ENCODE measurements at places on chromosomes 16 and 17.

DNA sequence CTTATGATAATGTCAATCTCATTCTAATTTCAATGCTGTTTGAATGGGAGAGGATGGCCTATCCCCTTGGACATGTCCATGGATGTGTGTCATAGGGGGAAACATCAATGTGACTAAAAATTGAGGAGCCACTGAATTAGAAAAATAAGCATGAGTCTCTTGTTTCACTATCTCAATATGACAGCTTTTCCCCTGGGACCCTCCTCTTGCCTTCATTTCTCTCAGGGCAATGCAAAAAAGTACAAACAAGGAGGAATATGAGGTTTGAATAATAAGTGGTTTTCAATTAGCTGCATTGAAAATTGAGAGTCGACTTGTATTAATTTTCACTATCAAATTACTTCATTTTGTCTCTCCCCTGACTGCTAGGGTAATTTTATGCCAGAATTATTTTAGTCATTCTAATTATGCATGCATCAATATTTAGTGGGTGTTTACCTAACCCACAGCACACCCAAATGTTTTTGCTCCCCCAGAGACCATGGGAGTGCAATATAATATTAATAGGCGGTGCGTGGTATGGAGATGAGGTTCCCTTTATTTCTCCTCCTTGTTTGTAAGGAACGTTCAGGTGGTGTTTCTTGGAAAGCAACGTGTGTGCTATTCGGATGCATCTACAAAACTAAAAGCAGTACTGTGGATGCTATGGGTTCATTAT, 6.8 kb upstream of the SDR42E1 start:
- DNase-seq, result no peak

DNA sequence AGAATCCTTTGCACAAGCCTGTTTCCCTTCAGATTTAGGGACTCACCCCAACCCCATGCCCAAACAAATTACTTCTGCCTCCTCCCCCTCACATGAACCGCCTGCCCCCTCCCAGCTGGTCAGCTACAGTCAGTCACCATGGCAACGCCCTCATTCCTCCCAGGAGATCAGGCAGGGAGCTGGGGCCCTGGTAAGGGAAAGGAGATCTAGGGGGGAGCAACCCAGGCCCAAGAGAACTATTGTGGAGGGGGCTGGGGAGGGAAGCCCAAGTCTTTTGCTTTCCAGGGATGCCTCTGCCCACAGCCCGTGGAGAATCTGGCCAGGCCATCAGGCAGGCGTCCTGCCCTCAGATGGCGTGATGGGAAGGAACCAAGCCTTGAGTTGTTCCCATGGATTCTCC, 2.8 kb downstream of the FAM171A2 start:
- DNase-seq, result no peak

GRCh38 chr16:4661661-4662060, 31.7 kb upstream of the NUDT16L1 start:
- no peak for DNase-seq

GRCh38 chr16:58842746-58843145, 108.6 kb upstream of the GOT2 start:
- no peak for DNase-seq

DNA sequence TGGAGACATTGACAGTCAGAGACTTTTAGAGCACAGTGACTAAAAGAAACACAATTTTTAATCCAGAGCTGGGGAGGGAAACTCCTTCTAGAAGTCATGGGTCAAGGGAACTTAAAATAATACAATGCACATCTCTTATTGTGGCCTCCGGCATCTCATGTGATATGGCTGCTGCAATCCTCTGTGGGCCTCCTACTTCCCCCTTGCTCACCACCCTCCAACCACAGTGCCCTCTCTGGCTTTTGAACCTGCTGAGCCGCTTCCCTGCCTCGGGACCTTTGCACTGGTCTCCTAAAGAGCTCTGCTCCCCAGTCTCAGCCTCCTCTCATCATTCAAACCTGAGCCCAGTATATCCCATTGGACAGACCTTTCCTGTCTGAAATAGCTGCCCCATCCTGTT, 47.6 kb downstream of the HS3ST2 start:
- DNase-seq, result no peak

DNA sequence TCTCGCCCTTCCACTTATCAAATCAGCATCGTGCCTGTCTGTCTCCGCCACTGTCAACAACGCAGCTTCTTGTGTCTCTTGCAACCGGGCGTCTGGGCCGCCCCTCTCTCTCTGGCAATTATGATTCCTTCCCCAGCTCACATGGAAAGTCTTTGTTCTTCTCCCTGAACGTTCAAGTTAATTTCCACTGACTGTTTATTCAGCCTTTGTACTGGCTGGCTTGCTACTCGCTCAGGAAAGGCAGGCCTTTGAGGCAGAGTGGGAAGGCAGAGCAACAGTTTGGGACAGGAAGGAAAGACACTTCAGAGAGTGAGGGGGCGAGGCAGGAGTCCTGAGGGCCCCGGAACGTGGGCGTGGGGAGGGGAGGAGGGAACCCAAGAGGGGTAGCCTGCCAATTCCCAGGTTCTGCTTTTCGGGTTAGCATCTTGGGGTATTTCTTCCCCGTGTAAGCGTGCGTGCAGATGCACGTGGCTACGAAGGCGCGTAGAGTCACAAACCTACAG, 50.8 kb downstream of the AKAP1 start:
- DNase-seq, result no peak

DNA sequence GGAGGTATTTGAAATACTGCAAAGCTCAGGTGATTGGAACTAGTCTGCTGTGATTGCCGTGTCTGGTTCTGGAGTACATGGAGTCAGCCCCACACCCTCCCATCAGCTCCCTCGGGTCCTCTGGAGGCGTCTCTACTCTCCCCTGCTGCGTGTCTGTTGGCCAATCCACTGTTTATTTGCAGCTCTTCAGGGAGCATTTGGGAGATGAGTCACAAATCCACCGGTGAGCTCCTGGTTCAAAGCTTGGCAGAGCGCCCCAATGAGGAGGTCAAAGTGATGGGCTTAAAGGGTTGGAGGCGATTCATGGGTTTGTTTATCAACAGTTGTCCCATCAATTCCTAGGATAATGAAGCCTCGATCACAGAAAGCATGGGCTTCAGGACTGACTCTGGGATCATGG, 14.6 kb downstream of the CALB2 start:
- DNase-seq, result no peak

DNA sequence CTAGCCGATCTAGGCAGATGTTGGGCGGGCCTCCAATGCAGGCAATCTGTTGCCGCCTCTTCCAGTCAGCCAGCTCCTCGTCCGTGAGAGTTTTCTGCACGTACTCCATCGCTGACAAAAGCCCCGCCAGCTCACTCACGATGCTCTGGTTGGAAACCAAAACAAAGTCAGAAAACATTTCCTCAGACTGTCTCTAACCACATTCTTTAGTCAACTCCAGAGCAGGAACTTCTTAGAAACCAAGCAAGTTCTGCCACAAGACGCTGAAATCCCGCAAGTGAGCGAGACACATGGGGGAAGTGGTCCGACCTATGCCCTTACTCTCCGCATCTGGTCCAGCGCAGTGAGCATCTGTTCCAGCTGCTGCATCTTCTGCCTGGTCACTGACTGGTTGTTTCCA, 49.1 kb downstream of the STAT5A start:
- peak; percentile 50 for DNase-seq

GRCh38 chr17:29761040-29761761, 138.5 kb upstream of the CORO6 start:
- peak; percentile 52 for DNase-seq

DNA sequence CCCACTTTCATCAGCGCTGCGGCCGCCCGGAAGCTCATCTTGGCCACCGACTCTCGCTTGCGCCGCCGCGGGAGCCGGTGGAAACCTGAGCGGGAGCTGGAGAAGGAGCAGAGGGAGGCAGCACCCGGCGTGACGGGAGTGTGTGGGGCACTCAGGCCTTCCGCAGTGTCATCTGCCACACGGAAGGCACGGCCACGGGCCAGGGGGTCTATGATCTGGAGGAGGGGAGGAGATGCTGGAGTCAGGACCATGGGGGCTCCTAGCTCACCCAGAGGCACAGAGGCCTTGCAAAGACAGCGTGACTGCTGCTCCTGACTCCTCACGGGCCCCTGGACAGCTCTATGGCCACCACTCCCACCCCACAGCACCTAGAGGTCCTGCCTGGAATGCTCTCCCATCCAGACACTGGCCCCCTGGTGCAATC, 9.4 kb downstream of the SNRNP25 start:
- no peak for DNase-seq

- DNase-seq, result no peak
Measured at GRCh38 chr17:43531955-43532354, 14.2 kb downstream of the ETV4 start.

DNA sequence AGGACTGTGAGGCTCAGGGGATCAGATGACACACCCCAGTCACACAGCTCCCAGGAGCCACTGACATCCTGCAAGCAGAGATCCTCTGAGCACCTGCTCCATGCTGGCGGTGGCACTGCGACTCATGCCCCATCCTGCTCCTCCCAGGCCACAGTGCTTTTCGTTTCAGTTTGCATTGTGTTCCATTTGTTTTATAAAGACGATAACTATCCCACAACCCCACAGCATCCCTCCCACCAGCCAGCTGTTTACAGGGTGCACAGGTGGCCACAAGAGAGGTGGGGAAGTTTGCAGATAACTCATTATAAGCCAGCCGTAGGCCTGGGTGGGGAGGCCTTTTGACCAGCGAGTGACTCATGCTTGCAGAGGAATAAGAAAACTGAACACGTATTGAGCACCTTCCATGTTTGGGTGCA, 28.2 kb downstream of the BCO1 start:
- DNase-seq, result no peak

DNA sequence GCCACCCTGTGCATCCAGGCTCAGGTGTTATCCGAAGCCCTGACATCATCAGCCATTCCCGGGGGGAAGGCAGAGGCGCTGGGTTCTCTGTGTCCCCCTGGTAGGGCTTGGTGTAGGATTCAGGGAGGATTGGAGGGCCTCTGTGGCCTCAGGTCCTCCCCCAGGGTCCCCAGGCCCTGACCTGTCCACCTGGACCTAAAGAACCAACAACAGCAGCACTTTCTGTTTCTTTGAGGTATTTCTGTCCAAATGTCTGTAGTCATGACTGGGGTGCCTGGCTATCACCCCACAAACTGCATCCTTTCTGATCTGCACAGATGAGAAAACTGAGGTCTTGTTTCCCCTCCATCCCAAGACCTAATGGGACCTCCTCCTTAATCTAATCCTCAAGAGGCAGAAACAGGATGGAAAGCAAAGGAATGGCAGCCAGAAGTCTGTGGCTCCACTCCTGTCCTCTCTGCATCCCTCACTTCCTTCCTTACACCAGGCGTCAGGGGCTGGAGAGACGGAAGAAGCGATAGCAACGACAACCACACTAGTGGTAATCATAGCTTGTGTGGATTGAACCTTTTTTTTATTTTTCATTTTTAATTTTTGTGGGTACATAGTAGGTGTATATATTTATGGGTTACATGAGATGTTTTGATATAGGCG, 11.8 kb downstream of the NLRC5 start:
- no peak for DNase-seq

- DNase-seq, result no peak
Measured at GRCh38 chr16:19338335-19338734, 52.8 kb downstream of the CLEC19A start.

DNA sequence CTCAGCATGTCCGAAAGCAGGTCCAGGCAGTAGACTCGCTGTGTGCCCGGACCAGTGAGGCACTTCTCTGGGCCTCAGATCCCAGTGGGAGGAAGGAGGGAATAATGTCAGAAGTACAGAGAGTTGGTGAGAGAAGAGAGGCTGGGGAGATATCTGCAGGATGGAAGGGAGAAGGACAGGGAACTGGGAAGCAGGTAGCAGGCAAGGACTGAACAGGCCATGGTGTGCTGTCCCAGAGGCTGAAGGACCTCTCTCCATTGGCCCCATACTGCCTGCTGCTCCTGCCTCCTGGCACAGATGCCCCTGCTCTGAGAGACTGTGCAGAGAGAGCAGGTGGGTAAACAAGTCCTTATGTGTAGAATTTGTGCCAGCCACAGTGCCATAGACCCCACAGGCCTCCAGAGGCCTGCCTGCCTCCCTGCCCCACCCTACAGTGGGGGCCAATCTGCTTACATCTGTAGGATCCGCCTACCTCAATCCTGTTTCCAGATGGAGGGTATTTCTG, 34.2 kb upstream of the CRHR1 start:
- no peak for DNase-seq

GRCh38 chr17:15943971-15944758, 765 bp upstream of the ADORA2B start:
- DNase-seq, result no peak

DNA sequence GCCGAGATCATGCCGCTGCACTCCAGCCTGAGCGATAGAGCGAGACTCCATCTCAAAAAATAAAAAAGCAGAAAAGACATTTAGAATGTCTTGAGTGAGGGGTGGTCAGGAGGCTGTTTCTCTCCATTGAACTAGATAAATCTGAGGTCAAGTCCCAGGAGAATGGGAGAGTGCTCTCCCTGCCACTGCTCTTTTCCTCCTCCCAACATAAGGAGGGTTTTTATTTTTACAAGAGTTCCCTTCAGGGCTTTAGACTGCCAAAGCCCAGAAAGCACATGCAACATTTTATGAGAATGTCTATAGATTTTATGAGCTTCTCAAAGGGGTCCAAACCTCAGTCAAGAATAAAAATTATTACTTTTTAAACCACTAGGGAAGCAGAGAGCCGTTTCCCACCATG, 1.6 kb downstream of the RND2 start:
- DNase-seq, result no peak

DNA sequence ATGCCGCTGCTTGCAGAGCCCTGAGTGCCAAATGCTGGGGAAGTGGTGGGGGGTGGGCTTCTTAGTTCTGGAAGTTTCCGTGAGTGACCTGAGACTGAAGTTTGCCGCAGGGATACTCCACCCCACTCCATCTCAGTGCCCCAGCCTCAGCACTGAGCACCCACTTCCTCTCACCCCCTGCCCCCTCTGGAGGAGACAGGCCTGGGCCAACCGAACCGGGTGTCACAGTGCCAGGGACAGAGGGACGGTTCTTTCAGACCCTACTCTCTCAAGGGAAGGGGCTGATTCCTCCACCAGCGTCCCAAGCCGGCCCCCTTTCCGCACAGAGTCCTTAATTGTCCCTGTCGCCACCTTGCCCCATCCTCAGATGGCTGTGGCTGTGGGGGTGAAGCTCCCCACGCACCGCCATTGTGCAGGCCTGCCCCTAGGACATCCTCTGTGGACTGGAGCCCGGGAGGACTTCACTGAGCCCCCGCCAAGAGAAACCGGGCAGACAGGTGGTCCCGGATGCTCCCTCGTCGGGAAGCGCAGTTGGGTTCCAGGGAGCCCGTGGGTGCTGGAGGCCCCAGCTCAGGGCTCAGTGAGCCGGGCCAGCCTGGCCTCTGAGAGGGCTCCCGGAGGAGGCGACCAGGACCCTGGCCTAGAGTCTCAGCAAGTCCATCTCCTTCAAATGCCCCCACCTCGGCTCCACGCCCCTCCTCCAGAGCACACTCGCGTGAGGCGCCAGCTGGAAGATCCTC, 1.6 kb upstream of the KREMEN2 start:
- DNase-seq, result no peak

All from fibroblast of skin of left biceps (primary cell).